ENCODE measurements at places on chromosomes 1 and 21.

DNA sequence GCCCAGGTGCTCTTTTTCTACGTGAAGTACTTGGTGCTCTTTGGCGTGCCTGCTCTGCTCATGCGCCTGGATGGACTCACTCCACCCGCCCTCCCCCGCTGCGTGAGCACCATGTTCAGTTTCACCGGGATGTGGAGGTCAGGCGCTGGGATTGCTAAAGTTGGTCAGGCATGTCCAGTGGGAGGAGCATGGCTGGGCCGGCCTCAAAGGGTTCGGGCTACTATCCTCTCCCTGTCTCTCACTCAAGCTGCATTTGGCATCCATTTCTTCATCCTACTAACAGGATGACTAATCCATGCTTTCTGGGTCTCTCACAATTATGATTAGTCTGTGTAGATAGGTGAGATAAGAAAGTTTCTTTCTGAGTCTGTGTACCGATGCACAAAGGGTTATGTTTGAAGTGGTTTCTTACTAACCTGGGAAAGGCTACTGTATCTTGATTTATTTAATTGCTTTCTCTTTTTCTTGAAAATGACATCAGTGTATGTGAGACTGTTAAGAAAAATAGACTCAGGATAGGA, 135.9 kb downstream of the HHAT start:
- no peak for DNase-seq

DNA sequence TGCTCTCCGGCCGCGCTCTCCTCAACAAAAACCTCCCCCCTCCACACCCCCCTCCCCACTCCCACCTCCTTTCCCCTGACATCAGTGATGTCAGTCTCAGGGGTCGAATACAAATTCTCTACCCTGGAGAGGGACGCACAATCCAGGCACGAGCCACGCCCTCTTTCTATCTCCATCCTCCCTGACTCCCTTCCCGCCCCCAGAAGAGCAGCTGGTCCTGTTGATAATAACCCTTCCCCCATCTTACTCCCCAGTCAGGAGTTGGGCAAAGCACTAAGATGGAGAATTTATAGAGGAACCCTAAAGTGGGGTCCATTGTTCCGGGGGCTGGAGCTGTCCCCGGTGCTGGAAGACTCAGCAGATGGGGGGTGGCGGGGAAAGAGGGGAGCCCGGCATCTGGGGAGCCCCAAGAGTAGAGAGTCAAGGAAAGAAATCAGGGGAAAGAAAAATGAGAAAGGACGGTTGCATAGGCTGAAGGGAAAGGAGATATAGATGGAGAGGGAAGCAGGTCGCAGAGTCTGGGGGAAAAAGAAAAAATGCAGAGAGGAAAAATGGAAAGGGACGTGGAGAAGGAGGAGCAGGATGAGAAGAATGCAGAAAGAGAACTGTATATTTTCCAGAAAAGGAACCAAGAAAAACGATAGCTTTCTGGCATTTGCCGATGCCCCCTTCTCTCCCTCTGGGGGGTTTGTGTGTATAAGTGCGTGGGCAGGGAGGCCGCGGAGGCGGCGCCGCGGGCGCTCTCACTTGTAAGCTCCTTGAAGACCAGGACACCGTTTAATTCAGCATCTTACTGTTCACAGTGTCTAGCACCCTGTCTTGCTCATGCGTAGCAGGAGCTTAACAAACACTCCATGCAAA, at the start of gene CELF3:
Gene CELF3 (minus strand): TSS at position 33 of the 861 bp plus-strand sequence. CDS start 783 bp downstream, outside the sequence.
- peak; percentile 29 for DNase-seq

DNA sequence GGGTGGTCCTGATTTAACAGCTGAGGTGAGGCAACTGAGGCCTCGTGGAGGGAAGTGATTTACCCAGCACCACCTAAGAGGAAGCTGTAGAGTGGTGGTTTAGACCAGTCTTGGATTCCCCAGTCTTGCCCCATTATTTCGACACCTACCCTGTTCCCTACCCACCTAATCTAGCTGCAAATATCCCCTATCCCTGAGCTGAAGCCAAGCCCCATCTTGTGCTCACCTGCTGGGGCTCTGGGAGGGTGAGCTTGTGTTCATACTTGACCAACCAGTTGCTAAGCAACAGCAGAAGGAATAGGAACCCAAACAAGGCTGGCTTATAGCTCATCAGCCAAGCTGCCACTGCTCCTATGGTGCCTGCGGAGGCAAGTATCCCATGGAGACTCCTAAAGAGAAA, 2.0 kb downstream of the TEX46 start:
- no peak for DNase-seq

DNA sequence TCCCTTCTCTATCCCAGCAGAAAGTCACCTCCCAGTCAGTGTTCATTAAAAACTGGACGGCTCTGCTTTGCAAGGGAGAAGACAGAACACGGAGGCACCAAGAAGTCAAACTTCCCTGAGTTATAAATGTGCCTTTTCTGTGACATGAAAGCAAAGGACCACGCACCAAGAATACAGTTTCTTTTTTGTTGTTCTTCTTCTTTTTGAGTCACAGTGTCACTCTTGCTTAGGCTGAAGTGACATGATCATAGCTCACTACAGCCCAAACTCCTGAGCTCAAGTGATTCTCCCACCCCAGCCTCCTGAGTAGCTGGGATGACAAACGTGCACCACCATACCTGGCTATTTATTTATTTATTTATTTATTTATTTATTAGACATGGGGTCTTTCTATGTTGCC, 22.7 kb downstream of the GLUL start:
- DNase-seq, result no peak

DNA sequence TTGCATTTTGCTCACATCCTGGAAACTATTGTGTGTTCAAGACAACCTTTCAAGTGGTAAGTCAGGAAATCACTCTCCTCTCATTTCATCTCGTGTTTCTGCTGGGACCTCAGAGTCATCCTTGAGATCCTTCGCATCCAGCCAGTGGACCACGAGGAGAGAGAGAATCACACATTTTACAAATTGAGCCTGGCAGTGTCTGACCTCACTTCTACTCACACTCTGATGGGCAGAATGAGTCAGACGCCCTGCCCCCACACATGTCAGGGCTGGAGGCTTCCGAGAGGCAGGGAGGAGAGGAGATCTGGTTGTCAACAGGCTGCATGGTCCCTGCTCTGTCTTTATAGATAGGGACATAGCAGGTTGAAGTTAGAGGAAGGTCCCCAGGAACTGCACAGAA, 509.7 kb downstream of the AJAP1 start:
- DNase-seq, result no peak

DNA sequence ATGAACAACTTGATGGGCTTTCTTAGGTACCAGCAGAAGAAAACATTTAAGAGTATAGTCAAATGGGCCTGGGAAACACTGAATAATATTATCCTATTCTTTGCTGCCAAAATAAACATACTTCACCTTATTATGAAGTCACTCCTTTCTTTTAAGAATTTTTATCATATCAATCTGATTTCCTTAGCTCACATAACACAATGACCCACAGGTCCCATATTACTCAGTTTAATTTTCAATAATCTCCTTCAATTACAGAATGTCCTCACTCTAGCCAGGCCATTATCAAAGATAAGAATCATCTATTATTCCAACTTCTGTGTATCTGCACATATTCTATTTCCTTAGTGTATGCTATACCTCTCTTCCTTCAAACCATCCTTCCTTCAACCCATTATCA, 63.0 kb downstream of the PIGK start:
- no peak for DNase-seq

DNA sequence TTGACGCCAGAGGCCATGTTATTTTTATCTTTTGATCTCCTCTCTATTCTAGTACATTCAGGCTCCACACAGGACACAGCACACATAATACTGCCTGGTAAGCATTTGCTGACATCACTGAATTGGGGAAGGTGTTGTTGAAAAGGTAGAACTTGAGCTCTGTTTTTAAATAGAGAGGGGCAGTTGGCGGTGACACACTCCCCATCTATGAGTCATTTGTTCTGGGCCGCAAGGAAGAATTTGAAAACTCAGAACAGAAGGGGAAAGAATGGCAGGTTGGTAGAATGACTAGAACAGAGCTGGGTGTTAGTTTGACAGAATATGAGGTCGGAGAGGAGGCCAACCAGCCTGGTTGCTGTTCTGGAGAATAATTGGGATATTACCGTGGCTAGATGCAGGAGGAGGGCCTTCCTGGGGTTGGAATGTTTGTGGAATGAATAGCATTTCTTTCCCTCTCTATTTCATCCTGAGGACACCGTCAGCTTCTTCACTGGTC, 52.1 kb upstream of the ERRFI1 start:
- DNase-seq, result no peak

GRCh38 chr1:229048896-229049295, 222.0 kb upstream of the RAB4A start:
- no peak for DNase-seq

DNA sequence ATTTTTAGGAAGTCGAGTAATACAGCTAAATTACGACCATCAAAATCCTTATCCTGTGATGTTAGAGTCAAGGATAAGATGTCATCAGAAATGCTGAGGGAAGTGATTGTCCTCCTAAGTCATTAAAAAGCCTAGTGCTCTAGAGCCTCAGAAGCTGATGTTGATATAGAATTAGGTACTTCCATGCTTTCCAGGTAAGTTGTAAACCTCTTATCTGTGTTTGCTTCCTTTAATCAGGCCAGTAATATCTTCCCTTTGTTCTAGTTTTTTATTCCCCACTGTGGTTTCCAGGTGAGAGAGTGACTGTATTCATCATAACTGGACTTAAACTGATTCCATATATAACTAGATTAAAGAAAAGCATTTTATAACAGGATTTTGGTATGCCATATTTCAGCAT, 44.4 kb downstream of the SMG7 start:
- DNase-seq, result no peak

- no peak for DNase-seq
Observed at GRCh38 chr1:223538981-223539380, 126.5 kb downstream of the CAPN8 start.

Measured in CD4-positive, alpha-beta T cell treated with Interleukin-21 for 1 hour (primary cell).